ENCODE measurements at places on chromosomes 6 and 20.

- DNase-seq = peak; percentile 64
These were observed at the start of gene DNAAF9 for GRCh38 chr20:3407040-3407770. DNAAF9 (minus strand) TSS chr20:3407669; CDS start chr20:3407557, 112 bp downstream.

- no peak for DNase-seq
These were observed 753 bp upstream of the PERP start for GRCh38 chr6:138107752-138108592.

DNA sequence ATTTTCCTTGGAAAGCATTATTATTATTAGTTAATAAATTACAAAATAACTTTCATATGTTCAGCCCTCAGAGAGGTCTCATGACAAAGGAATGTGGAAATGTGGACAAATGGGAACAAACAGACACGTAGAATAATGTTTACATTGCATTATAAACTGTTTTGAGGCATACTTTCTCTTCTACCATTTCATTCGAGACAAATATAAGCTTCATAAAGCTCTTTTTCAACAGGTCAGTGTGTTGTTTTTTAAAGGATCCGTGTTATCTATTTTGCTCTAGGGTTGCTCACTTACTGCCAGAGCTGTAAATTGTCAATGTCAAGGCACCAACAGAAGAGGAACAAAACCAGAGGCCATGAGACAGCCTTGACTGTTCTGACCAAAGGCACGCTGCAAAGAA lies 256.8 kb downstream of the PHACTR1 start:
- DNase-seq = no peak

DNA sequence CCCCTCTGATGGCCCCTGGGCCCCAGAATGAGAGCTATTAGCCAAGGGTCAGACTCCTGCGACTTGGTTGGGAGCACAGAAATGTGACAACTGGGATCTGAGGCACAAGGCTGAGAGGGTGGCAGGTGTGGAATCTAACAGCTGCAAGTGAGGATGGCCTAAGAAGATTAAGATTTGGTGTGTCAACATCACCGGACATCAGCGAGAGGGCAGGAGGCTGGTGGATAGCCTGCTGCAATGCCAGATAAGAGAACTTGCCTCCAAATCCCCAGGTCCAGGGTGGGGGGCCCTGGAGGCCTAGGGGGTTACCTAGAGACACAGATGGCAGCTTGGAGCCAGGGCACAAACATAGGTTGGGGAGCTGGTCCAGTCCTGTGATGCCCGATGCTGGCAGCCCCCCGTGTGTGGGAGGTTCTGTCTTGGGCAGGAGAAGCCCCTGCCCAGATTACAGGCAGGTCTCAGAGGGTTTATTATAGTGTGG lies 155.8 kb downstream of the GRM4 start:
- no peak for DNase-seq

DNA sequence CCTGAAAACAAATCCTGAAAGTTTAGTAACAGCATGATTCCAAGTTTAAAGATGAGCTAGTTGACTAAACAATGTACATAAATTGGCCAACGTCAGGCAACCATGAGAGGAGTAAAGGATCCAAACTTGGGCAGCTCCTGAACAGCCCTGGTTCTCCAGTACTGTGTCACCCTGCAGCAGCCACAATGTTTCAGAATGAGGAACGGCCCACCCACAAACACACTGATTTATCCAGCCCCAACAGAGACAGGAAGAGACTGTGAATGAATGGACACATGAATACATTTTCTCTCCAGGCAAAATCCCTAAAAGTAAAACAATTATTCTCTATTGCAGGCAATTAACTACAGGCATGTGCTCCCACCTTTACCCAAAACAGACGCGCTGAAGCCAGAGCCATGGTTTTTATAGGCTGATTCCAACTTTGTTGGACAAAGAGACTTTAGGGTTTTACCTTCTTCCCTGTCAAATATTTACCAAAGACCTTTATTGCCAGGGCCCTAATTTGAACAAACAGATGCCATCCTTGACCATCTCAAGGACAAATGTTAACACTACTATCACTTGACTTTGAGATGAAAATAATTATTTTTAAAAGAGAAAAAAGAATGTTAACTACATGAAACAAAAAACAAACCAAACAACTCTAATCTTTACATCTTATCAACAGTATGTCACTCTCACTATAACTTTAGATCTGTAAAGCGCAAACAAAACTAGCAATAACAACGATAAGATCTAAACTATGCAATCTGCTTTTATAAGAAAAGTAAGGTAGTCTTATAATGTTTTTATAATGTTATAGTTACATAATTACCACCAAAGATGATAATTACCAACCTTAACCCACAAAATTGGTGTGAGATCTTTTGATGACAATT lies 22.9 kb downstream of the CNKSR3 start:
- no peak for DNase-seq

- no peak for DNase-seq
These were observed 318.4 kb upstream of the SYNCRIP start for GRCh38 chr6:85961125-85961524.

- no peak for DNase-seq
These were observed 288.1 kb upstream of the PRDM1 start for GRCh38 chr6:105797983-105798453.

DNA sequence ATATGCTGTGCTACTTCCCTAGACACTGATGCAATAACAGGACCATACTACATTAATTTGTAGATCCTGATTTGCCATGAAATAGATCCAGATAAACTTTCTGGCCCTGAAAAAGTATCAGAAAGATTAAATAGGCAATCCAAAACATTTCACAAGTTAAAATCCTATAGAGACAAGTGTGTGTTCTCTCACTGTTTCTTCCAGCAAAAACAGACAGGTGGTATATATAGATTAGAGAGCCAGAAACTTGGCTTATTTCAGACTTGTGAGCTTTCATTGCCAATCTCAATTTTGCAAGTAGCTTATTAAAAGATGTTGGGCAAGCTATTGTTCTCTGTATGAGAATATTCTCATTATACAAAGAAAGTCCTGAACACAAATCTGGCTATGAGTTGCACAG lies 289.1 kb upstream of the MANEA start:
- no peak for DNase-seq

DNA sequence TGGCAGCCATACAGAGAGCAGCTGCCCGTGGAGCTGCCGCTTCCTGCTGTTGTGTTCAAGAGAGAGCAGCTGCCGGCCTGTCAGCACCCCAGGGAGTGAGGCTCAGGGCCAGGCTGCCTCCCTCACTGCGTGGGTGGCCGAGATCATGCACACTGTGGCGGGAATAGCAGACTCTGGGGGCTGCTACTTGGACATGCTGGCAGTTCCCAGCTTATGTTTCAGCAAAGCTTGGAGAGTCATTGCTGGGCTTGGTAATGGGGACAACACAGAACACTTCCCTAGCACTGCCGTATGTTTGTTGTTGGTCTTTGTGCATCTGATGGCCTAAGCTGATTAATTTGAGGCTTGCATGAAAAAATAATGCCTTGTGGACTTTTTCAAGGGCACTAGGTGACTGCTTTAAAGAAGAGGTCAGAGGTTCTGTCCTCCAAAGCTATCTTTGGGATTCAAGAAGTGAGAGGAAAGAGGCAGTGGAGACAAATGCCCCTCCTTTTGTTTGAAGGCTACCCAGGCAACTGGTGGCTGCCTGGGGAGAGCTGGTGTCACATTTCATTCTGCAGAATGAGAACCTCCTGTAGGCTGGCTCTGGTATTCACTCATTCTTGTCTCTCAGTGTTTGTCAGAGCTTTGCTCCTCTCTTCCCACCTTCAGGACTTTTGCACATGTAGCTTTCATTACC lies 18.8 kb downstream of the MRAP2 start:
- DNase-seq = peak; percentile 27

- no peak for DNase-seq
These were observed 598 bp upstream of the SOX4 start for GRCh38 chr6:21592953-21593352.

DNA sequence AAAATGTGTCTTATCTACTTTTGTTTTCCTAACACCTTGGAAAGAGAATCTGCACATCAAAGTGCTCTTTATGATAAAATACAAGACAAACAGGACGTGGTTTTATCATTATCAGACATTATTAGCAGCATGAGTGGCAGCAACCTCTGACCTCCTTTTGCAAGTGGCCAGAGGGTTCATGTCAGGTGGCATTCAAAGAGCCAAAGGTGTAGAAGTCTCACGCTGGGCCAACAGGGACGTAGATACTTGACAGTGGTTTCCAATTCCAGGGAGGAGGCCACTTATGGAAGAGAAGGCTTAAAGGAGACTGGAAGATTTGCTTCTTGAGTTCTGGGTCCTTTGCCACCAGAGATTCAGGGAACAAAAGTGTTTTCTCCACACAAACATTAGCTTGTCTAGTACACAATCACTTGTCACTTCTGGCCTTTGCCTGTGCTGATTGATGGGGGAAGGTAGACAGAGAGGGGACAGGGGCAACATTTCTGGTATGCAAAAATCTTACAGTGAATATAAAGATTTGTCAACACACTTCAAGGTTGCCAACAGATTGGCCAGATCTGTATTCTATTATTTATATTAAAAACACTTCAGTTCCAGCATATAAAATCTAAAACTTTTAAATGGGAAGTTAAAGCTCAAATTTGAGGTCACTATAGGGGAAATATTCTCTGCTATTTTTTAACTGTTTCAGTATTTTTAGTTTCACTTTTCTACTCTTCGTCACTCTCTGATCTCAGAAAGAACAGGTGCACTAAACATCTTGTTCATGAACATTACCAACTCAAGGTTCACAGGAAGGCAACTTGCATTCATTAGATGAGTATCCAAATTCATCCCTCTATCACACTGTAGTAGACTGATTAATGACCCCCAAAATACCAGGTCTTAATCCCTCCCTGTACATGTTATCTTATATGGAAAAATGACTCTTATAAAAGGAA lies 52.1 kb upstream of the FBXO30 start:
- no peak for DNase-seq

GRCh38 chr6:138600726-138601125 lies 101.4 kb upstream of the NHSL1 start:
- DNase-seq = no peak

- DNase-seq = no peak
These were observed 8.7 kb downstream of the GCM1 start for GRCh38 chr6:53139841-53140413.

DNA sequence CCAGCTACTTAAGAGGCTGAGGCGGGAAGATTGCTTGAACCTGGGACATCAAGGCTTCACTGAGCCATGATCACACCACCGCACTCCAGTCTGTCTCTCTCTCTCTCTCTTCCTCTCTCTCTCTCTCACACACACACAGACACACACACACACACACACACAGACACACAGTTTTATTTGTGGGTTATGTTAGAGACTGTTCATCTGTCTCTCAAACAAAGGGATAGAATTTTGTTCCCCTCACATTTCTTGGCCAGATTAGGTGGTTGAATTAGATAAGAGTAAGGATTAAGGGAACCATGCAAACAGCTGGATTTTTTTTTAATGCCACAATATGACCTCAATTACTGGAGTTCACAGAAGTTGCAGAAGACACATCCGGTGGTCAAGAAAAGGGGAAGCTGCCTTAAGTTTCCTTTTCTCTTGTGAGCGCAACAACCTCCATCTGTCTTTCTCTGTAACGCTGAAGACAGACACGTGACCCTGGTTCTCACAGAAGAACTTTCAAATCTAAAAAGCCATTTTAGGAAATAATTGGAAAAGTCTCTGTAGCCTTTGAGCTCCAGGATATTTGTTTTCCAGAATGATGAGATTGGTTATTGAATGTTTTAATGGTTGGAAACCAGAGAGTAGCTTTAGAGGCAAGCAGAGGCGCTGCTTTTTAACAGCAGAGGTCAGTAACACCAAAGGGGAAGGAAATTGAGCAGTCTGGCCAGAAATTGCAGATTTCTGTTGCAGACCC lies 32.9 kb upstream of the LGSN start:
- DNase-seq = peak; percentile 10

DNA sequence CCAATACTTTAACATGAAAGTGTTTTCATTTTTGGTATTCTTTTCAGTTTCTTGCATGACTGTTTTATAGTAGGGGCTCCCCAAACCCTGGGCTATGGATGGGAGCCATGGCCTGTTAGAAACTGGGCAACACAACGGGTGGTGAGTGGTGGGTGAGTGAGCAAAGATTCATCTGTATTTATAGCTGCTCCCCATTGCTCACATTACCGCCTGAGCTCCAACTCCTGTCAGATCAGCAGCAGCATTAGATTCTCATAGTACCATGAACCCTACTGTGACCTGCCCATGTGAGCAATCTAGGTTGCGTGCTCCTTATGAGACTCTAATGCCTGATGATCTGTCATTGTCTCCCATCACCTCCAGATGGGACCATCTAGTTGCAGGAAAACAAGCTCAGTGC lies 42.3 kb upstream of the HMGCLL1 start:
- no peak for DNase-seq

DNA sequence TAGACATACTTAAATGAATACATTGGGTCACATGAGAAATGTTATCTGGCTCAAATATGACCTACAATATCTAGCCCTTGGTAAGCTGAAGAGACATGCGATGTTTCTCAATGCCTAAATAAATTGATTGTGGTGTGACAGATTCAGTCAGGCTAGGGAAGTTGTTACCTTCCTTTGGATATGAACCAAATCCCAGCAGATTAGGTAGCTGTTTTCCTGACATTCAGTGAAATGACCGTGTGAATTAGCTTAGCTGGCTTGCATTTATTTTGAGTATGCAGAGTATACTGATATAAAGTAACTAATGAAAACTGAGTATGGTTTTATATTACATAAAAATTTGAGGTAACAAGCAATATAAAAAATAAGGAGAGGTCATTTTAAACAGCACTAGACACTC lies 288.2 kb downstream of the GJA1 start:
- DNase-seq = no peak

DNA sequence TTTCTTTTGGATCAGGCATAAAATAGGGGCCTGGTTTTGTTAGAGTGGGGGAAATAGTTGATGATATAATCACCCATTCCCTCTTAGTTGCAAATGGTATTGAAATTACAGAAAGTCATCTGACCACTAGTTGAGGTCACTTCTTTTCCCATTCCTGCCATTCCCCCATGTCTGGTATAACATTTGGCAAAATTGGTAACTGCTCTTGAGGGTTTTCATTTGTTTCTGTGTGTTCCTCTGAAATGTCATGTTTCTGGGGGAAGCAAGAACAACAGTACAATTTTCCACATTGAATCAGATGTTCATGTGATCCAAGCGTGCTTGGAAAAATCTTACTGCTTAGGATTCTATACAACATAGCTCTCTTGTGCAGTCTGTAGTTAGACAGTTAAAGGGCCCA lies 7.3 kb downstream of the AIG1 start:
- DNase-seq = no peak

GRCh38 chr6:169991913-169992312 lies 240.5 kb downstream of the ERMARD start:
- no peak for DNase-seq

GRCh38 chr6:158488065-158488464 lies 71.8 kb upstream of the TMEM181 start:
- no peak for DNase-seq

DNA sequence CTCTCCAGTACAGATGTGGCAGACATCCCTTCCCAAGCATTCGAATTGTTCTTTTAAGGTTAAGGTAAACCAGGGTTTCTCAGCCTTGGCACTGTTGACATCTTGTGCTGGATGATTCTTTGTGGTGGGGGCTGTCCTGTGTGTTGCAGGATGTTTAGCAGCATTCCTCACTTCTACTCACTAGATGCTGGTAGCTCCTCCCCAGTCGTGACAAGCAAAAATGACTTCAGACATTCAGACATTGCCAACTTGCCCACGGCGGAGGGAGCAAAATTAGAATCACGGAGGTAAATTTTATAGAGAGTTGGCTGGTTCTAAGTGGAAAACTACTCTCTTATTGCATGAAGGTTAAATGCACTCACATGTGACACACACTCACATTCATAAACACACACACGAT lies 188.7 kb downstream of the GMPR start:
- no peak for DNase-seq
